WERI-Rb-1 (cell line): ENCODE measurements at places on chromosomes 7 and 10.

DNA sequence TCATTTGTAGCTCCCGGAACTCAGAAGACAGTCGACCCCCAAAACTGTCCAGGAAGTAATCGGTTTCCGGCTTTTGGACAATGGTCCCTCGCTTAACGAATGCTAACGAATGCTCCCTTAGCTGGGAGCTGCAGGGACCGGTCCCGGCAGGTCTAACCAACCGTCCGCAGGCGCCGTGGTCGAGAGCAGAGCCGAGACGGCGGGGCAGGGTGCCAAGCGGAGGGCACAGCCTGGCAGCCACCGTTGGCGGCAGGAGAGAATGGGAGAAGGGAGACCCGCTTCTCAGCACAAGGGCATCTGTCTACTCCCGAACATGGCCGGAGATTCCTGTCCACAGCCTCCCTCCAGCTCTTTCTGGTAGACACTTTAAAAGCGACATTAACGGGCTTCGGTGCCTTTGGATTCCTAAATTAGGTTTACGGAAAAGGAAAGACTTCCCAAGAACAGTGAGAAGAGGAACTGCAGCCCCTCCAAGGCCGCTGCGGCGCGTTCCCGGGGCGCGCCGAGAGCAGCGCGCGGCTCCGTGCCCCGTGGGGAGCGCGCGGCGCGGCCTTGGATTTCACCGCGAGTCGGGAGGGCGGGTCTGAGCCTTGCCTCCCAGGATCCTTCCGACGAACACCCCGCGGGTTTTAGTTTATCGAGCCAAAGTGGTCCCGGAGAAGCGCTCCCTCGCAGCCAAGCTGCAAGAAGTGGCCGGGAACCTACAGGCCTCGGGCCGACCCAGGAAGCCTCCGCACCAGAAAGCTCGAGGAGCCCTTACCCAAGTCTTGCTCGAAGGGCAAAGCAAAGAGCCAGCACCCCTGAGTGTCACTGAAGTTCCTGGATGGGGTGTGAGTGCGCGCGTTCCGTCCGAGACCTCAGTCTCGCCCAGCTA lies 3.6 kb upstream of the TBX20 start:
- DNase-seq: no peak

DNA sequence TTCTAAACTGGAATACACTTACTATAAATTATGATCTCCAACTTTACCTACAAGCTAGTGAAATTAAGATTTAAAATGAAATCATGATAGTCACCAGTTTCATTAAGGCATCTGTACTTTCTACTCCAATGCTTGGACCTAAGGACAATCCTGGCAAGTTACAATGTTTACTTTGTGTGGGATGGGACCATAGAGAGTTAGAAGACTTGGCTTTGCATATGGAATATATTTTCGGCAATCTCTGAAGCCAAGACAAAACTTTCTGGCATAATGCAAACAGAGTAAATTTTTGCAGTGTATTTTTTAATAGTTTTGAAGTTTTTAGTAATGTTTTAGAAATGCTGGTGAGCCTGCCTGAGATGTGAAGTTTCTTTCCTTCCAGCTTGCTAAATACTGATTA lies 248.9 kb downstream of the ABCA13 start:
- no peak for DNase-seq

DNA sequence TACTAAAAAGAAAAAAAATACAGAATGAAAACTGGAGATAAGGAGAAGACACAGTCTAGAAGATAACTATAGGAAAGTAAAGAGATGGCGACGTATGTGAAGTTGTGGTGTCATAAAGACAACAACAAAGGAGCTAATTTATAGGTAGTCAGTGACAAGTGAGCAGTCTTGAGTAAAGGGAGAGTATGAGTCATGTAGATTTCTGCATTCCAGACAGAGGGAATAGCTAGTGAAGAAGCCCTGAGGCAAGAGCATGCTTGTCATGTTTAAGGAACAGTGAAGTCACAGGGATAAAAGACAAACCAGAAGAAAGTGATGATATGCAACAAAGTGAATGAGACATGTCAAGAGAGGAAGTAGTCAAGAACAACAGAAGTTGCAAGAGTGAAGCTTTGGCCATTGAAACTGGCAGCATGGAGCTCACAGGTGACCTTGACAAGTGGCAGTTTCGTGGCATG lies 2.3 kb upstream of the MIOS start:
- DNase-seq: no peak

GRCh38 chr10:71241114-71241829 lies 28.9 kb downstream of the UNC5B start:
- no peak for DNase-seq

GRCh38 chr7:27128034-27128433 lies 2.5 kb downstream of the HOXA4 start:
- no peak for DNase-seq

DNA sequence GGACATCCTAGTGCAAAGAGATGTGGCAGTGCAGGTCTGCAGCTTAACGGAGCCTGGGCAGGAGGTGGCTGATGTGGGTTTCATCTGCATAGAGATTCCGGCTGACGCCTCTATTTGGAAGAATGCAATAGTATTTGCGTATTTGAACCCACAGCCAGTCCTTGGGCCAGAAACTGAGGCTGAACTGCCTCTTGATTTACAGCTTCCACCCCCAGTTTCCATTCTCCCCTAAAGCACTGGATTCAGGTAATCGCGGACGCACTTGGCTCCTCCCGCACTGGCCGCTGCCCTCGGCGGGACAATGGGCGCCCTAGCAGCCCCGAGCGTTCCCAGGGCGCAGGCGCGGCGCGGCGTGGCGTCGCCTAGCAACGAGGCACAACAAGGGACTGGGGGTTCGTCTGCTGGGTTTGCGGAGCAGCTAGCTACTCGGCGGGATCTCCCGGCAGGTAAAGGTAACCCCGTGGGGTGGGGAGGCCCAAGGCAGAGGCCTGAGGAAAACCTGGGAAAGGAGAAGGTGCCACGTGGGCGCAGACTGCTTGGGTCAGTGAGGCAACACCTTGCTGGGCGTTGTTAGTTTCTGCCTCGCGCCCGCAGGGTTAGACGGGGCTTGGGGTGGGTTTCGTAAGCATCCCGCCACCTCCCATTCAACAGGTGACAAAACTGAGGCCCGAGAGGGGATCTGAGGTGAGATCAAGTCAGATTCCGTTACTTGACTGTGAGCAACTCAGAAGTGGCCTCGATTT lies at the start of gene ARMC3:
Gene ARMC3, plus strand, starts transcription at position 393 of the 743 bp plus-strand sequence. CDS start 3,944 bp downstream, outside the sequence.
- peak; percentile 74 for DNase-seq

GRCh38 chr7:135253851-135254771 lies 20.5 kb downstream of the STRA8 start:
- DNase-seq: no peak

- no peak for DNase-seq
These were observed 103.2 kb upstream of the IFRD1 start for GRCh38 chr7:112347088-112347487.
